ENCODE measurements at places on chromosomes 6 and 20.

DNA sequence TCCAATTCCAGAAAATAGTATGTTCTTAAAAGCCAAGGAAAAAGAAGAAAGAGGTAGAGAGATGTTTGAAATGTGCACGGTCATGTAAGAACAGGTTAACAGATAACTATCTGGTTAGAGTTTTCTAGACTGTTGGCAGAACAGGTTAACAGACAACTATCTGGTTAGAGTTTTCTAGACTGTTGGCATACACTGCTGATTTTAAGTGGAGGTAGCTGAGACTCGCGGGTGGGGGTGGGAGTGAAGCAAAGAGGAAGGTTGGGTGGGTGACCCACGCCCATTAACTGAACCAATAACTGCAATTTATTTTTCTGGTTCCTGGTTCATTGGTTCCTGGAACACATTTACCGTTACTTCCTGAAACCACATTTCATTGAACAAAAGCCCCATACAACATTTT lies 157.5 kb downstream of the ELOVL4 start:
- DNase-seq, result no peak

DNA sequence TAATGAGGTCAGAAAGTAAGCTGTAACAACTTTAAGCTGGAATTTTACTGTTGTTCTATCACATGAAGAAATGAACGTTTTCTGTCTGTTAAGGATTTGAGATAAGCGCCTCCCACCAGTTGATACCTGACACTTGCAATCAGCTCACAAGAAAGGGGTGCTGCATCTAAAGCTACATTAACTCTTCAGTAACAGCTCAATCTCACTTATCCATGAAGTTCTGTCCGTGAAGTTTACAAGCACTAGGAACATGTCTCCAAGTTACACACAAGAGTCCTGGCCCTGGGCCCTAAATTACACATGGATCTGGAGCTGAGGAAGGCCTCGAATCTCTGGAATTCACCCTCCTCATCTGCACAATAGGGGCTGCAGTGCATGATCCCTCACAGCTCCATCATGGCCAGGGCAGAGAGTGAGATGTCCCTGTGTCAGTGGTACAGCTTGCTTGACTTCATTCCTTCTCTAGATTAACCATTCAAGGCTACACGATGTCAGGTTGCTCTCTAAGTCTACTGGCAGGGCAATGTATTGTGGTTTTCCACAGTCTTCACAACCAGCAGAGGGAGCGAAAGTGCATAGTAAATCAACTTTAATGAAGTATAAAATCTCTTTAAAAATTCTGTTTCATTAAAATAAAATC lies 182.4 kb upstream of the MCHR2 start:
- no peak for DNase-seq

DNA sequence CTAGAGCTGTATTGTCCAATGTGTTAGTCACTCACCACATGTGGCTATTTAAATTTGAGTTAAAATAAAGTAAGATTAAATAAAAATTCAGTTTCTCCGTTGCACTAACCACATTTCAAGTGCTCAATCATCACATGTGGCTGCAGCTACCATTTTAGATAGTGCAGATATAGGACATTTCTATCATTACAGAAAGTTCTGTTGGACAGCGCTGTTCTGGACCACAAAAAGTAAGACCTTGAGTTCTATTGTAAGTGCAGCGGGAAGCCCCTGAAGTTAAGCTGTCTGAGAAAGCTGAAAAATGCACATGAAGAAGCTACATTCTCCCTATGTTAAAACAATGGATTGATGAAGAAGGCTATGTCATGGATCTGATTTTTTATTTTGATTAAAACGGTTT lies 1.1 kb downstream of the ORC3 start:
- DNase-seq, result no peak

DNA sequence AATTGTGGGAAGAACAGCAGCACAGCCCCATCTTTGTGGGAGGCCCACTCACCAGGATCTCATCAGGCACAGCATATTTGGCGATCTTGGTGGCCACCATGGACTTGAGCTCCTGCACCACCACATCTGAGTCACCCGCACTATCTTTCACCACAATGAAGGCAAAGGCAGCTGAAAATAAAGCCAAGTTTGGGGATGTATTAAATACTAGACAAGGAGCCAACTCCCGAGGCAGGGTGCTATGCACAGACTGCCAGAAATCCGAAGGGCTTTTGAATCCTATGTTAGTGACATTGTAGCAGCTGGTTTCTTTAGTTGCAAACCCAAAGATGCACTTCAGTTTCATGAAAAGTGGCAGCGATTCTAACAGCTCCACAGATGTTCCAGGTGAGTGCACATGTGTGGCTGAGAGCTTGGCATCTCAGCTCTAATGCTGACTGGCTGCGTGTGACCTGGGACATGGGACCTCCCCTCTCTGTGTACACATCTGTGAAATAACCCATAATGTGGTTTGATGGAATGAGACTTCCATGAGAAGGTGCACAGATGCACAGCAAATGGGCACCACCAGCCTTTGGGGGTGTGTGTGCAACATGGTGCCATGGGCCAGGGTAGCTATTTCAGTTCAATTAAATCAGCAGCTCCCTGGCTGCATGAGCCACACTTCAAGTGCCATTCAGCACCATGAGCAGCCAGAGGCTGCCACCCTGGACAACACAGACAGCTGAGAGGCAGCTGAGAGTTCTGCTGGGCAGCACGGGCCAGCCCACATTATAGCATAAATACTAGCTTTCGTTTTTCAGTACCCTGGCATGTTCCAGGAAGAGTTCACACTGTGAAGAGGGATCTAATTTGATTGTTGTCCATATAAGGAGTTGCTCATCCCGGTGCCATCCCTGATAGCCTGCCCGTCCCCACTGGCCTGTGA lies 16.9 kb upstream of the APMAP start:
- DNase-seq, result peak; percentile 12

- DNase-seq, result peak; percentile 79
Observed at GRCh38 chr20:32535953-32536823, 48.9 kb downstream of the NOL4L start.

- DNase-seq, result no peak
Observed at GRCh38 chr6:75604294-75604693, 2.6 kb downstream of the SENP6 start.

GRCh38 chr6:155341130-155341828 lies 27.0 kb upstream of the TFB1M start:
- no peak for DNase-seq

DNA sequence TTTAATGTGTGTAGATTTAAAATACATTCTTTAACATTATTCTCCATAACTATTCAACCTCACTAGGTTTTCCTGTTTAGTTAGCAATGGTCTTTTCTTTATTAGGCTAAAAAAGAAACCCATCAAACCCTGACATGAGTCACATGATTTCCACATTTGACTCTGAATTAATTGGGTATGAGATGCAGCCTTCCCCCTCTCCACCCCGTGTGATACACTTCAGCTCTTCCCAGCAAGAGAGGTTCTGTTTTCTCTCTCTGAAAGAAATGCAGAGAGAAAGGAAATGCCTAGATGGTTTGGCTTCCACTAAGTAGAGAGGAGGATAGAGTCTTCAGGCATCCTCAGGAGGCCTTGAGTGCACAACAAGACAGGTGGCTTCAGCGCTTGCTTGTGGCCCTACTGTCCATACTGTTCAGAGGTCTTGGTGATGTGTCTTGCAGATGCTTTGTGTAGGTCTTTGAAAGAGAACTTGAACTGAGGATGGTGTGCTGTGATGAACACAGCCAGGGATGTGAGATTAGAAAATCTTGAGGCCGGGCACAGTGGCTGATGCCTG lies 17.3 kb downstream of the FARS2 start:
- DNase-seq, result no peak

- DNase-seq, result no peak
Observed at GRCh38 chr6:44266347-44266746, 996 bp upstream of the NFKBIE start.

DNA sequence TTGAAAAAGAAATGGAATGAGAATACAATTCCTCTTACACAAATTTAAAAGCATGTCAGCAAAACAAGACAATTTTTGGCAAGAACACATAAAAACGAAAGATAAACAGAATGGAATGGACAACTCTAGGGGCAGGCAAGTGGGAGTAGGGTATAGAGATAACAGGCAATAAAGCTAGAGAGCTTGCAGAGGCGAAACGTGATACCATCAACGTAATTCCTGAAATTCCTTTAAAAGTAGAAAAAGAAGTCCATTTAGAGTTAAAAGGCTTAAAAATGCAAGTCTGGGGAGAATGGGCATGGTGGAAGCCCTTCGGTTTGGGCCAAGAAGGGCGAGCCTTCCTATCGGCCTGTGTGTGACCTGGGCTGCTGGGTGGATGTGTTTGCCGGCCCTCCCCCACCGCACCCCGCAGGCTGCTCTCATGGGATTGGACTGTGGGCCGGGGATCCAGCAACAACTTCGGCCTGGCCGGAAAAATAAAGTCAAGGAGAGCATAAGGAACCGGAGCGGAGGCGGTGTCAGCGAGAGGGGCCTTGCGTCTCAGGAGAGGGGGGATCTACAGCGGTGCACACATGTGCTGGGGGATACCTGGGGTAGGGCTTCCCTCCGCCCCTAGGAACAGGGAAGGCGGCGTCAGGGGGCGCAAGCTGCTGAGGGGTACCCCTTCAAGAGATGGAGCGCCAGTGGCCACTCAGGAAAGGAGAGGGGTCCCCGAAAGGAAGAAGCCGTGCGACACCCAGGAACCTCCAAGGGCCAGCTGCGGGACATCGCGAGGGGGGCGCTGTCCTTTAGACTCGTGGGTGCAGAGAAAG lies 4.1 kb downstream of the TMEM239 start:
- DNase-seq, result no peak

- DNase-seq, result peak; percentile 2
Observed at GRCh38 chr20:1334761-1335160, 5.8 kb upstream of the SDCBP2 start.

- DNase-seq, result no peak
Observed at GRCh38 chr6:142429195-142429594, 127.4 kb downstream of the ADGRG6 start.

DNA sequence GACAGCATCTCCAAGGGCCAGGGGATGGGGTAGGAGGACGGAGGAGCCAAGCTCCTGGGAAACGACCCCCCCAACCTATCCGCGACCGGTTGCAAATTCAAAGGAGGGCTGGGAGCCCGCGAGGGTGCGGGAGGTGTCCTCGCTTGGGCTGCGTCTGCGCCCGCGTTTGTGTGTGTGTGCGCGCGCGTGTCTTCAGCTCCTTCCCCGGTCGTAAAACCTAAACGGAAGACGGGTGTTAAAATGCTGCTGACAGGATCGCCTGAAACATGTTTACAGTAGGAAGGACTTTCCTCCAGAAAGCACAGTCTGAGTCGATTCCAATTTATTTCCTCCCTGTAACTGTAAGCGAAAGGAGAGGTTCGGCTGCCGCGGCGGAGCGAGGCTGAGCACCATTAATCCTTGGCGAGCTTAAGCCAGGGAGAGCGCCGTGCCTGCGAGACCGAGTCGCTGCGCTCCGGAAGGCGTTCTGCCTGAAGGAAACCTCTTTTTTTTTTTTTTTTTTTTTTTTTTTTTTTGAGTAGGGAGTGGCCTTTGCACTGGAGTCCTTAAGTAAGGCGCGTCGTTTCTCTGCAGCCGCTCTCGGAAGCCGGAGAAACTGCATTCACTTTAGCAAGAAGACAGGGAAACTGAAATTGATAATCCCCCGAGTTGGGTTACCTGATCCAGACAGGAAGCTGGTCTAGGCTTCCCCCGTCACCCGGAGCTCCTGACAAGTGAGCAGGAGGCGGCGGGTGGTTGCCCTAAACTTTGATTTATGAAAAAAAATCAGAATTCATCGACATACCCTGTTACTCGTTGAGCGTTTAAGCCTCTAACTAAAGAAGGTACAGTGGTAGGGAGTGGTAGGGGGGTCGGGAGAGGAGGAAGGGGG lies 4.8 kb upstream of the SOX4 start:
- DNase-seq, result no peak

GRCh38 chr6:20200761-20201630 lies 11.3 kb downstream of the MBOAT1 start:
- DNase-seq, result no peak

DNA sequence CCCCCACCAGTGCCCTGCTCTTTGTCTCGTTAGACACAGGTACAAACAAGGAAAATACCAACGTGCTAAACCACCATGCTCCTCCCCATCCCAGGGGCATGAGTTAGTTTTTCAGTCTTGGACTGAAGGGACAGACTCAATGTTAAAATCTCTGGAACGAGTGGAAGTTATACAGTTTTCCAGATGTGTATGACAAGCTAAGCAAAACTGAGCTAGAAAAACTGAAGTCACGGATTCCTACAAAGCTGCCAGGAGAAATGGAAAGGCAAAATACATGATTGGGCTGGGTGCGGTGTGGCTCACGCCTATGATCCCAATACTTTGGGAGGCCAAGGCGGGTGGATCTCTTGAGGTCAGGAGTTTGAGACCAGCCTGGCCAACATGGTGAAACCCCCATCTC lies 34.3 kb upstream of the QKI start:
- DNase-seq, result no peak

- no peak for DNase-seq
Observed at GRCh38 chr6:139829576-139829975, 455.1 kb upstream of the CITED2 start.

DNA sequence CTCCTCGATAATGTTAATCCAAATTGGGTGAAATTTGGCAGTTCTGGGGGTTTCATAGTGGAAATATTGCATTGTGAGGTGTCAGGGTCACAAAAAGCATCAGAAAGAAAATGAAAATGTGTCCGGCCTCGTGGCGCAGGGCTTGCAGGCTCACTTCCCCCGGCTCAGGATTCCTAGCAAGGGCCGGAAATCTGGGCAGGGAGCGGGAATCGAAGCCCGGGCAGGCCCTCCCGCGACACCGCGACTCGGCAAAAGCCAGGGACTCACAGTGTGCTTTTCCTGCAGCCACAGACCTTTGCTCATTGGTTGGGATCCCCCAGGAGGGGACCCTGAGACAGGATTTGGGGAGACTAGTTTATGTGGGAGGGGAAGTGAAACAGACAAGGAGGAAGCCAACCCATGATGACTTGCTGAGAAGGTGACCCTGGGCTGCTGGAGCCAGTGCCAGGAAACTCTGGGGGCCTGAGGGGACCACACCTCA lies 847 bp upstream of the CD93 start:
- no peak for DNase-seq

DNA sequence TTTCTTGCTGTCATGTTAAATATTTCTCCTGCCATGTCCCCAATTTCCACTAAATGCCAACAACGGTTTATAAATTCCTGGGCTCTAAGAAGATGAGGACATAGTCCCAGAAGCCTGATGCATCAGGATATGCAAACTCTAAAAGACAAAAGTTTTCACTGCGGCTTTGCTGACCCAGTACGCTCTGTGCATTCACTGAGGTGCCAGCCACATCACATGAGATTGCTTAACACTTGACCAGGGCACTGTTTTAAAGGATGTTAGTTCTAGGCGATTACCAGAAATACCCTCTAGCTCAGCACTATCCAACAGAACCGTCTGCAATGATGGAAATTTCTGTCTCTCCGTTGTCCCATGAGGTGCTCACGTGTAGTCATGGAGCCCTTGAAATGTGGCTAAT lies 19.9 kb upstream of the ADTRP start:
- DNase-seq, result no peak
